ENCODE measurements at places on chromosomes 11 and 22.

GRCh38 chr11:23123753-23124152 lies 263.5 kb upstream of the CCDC179 start:
- DNase-seq = peak; percentile 56

- DNase-seq = peak; percentile 37
These were observed 3.7 kb upstream of the CLDN5 start for GRCh38 chr22:19527861-19528417.

- no peak for DNase-seq
These were observed 131.7 kb downstream of the MICAL2 start for GRCh38 chr11:12241971-12242672.

- peak; percentile 37 for DNase-seq
These were observed 517 bp downstream of the SPINDOC start for GRCh38 chr11:63813563-63814382.

DNA sequence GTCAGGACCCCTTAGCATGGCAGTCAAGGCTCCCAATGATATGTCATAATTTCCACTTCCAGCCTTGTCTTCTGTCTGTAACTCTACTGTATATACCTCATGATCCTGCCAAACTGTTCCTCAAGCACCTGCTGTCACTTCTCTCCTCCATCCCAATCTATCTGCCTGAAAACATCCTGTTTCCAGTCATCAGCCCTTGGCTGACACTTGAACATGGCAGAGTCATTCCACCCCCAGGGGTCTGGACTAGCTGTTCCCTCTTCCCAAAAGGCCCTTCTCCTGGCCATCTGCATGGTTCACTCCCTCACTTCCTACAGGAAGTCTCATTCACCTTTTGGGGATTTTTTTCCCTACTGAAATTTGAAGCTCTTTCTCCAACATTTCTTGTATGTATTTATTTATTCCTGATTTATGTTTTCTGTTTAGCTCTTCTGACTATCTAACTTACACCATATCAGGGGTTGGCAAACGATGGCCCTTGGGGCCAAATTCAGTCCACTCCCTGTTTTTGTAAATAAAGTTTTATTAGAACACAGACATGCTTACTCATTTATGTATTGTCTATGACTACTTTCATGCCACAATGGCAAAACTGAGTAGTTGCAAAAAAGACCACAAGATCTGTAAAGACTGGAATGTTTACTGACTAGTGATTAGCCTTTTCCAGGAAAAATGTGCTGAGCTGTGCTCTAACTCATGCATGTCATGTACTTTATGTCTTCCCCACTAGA lies 278.4 kb downstream of the KIRREL3 start:
- DNase-seq = no peak

- no peak for DNase-seq
These were observed 208.6 kb downstream of the LUZP2 start for GRCh38 chr11:24705474-24705873.

DNA sequence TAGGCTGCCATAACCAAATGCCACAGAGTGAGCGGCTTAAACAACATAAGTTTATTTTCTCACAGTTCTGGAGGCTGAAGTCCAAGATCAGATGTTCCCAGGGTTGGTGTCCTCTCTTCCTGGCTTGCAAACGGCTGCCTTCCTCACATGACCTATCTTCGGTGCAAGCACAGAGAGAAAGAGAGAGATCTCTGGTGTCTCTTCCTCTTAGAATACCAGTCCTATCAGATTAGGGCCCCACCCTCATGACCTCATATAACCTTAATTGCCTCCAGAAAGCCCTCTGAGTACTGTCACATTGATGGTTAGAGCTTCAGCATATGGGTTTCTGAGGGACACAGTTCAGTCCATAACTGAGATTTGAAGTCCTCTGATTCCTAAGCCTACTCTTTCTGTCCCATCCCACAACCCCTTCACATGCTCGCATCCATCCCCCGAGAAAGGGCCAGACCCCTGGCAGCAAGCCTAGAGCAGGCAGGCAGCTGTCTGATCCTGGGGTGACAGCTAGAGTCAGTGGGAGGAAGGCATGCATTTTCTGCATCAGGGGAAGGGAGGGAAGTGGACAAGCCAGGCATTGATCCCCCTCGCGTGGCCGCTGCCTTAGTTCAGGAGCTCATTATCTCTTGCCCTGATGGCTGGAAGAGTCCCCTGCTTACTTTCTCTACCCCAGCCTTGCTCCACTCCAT lies 114.1 kb downstream of the FAR1 start:
- no peak for DNase-seq

GRCh38 chr11:131561501-131561900 lies 191.1 kb downstream of the NTM start:
- no peak for DNase-seq

DNA sequence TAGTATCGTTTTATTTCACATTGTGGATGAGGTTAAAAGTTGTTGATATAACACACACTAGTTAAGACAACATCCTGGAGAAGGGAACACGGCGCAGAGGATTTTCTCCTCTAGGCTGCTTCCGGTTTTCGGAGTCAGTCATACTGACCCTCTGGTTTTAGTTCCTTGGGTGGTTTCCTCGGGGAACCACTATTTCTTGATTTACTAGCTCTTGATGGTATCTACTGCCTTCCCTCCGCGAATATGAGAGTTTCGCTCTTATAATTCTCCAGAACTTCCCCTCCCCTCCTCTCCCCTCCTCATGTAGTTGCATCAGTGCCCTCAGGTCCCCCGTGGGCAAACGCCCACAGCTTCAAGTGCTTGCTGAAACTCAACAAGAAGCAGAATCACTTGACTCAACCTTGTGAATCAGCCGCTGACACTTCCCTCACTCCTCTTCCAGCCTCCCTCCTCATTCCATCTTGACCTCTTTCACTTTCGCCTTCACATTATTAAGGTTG lies 15.9 kb upstream of the APOBEC3A start:
- DNase-seq = peak; percentile 27

GRCh38 chr11:64558869-64559268 lies 32.2 kb upstream of the SLC22A12 start:
- no peak for DNase-seq

- no peak for DNase-seq
These were observed 2.2 kb upstream of the CD151 start for GRCh38 chr11:830295-831117.

- no peak for DNase-seq
These were observed 32.6 kb downstream of the CAPN1 start for GRCh38 chr11:65214212-65214845.

- DNase-seq = no peak
These were observed 21.8 kb upstream of the UPK3A start for GRCh38 chr22:45262931-45263462.

GRCh38 chr11:47326198-47326597 lies 26.3 kb downstream of the MYBPC3 start:
- no peak for DNase-seq

- no peak for DNase-seq
These were observed 60.4 kb upstream of the CD5 start for GRCh38 chr11:61041755-61042518.

DNA sequence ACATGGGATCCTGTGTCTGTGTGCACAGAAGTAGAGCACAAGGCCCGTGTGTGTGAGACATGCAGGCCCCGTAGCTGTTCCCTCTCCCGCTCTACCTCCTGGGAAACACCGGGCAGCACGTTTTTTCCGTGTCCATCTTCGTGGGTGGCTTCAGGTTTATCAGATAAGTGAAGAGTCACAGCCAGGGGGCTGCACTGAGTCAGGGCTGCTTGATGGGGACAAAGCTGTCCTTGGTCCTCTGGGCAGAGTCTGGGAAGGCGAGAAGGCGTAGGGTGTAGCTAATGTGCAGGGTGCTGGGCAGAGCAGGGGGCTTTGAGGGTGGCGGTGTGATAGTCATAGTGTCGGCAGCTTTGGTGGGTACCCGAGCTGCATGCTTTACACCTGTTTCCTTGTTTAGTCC lies 23.7 kb downstream of the INCENP start:
- no peak for DNase-seq

- DNase-seq = peak; percentile 40
These were observed 77.4 kb downstream of the PARVA start for GRCh38 chr11:12454782-12455181.

DNA sequence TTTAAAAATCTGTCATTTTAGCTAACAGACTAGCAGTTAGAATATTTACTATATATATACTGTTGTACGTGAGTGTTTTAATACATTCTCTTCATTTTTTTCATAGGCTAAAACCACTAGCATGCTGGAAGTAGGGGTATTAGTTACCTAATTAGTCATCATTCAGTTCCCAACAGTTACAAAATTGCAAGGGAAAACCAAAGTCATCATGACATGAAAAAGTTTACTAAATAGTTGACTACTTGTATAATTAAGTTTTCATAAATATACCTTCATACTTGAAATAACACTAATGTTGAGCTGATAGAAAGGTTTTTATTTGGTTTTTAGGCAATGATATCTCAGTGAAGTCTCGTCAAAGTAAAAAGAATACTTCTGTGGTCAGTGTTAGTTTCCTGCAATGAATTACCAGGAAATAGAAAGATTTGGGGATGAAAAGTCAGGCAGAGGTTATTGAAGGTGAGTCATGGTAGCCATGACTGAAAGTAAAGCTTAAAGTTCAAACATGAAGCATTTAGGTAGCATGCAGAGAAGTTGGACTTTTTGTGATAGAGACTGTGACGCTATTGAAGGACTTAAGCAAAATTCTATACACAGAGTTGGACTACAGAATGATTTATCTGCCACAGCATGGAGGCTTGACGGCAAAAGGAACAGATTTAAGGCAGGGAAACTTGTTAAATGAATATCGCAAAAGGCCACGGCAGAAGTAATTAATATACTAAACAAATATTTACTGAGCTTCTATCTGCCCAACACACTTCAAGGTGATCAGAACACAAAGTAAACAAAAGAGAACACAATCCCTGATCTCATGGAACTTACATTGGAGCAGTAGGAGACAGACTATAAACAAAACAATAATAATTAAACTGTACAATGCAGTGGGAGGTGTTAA lies 828.1 kb upstream of the FAT3 start:
- DNase-seq = no peak

DNA sequence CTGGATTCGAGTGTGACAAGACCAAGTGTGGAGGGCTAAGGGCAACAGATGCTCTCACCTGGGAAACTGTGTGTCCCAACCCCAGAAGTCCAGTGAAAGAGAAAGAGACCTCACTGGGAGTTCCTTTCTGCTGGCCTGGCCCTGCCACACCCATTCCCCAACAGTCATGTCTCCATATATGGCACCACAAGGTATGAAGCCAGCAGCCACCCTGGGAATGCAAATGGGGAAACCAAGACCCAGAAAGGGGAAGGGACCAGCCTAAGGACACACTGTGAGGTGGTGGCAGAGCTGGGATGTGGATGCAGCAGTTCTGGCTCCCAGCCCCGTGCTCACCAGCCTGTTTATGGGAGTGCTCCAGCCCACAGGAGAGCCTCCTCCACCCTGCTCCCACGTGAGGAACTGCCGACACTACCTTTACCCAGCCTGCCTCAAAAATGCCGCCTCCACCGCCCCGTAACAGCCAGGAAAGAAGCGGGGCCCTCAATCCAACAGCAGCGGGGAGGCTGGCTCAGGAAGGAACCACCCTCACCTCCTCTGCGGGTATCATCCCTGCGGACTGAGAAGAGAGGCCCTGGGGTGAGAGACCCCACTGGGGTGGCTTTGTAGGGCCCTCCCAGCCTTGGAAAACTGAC lies 12.6 kb downstream of the LMO1 start:
- DNase-seq = no peak

DNA sequence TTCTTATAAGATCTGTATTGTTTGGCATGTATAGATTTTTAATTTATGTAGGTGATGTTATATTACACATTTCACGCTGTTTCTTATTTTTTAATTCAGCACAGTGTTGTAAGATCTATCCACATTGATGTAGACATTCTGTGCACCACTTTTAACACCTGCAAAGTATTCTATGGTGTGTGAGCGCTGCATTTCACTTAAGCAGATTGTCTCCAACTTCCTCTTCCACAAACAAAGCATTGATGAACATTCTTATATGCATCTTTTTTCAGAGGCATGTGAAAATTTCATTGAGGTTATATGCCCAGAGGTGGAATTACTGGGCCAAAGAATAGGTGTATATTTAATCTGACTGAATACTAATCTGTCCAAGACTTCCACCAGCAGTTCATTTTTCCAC lies 3.4 kb upstream of the POU2AF1 start:
- no peak for DNase-seq

GRCh38 chr22:19783586-19784383 lies 23.2 kb downstream of the TBX1 start:
- no peak for DNase-seq

DNA sequence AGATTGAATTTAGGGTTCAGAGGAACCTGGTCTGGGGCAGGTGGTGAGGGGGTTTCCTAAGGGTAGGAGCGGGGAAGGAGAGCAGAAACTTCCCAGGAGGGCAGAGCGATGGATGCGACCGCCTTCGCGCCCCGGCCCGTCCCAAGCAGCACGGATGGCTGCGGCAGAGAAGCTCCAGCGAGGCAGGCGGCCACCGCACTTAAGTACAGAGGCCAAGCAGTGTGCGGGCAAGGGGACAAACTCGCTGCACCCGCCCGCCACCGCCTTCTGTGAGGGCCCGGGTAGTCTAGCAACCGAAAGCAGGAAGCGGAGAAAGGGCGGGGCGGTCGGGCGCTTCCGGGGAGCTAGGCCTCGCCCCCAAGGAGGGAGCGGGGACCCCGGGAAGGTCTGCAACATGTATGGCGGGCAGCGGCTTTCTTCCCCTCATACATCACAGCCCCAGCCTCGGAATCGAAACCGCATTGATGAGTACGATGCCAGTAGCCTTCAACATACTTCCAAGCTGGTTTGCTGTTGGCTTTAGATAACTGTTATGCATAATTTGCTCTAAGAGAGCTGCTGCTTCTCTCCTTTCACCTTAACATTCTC lies at the start of gene AGBL2:
Gene AGBL2 (minus strand): TSS at position 288 of the 588 bp plus-strand sequence. CDS start 719 bp downstream, outside the sequence.
- DNase-seq = peak; percentile 51

DNA sequence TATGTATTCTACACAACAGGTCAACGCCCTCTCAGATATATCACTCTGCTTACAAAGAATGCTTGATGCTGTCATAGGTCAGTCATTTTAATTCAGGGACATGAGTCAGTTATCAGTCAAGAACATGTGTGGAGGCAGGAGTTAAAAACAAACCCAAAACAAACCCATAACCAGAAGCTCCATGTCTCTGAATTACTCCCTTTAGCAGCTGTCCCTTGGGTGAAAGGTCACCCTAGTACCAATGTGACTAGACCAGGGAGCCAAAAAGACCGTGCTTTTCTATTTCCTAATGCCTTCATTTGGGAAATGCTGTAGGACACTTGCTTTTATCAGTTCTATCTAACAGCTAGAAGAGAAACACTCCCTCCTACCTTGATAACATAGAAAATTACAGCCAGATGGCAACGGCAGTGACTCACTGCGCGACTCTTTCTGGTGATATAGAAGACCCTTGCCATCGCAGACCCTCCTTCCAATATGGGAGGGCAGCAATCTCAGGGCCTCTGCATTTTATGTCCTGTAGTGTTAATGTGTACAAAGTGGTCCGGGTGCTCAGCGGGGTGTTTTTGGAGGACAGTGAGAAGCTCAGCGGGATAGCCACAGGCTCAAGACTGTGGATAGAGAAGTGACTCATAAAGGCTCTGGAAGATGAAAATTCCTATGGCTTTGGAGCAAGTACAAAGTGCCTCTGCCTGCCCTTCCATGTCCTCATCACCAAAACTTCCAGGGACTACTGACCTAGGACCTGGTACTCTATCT lies 24.8 kb downstream of the APOL5 start:
- peak; percentile 91 for DNase-seq
